CD4-positive, alpha-beta T cell treated with Interleukin-10 for 1 hour (primary cell): ENCODE measurements at places on chromosomes 1 and 21.

- DNase-seq: no peak
Observed at GRCh38 chr21:42735061-42735460, 81.6 kb downstream of the PDE9A start.

DNA sequence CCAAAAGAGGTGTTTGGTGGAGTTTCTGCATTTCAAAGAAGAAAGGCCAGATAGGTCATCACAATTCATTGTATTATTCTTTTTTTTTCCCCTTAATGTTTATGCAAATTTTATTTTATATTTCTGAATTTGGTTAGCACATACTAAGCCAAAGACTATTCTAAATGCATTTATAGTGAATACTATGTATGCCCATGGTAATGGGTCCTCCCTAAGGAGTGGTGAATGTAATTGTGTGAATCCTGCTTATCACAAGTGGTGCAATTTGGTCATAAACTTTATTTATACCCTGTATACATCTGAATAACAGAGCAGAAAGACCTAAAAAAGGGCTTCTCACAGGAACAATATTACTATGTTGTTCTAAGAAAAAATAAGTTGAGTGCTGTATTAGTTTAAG lies 99.1 kb downstream of the CD247 start:
- no peak for DNase-seq

DNA sequence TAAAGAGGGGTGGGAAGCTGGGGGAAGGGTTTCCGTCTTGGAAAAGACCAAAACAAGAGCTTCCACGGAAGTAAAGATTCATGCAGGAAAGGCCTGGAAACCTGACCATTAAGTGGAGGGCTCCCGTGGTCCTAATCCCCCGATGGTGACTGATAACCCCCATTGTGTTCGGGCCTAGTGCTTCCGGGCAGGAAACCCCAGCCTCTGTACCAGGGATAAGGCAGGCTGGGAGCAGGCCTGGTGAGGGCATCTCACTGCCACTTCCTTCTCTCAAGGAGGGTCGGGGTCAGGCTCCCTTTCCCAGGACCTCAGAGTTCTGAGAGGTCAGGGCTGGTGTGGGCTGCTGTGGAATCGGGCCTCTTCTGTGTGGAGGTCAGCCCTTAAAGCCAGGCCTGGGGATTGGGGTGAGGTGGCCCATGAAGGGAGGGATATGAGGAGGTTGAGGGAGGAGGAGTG lies 136.9 kb downstream of the CDC7 start:
- no peak for DNase-seq

- DNase-seq: no peak
Observed at GRCh38 chr1:237000191-237000590, 4.0 kb downstream of the MT1HL1 start.

DNA sequence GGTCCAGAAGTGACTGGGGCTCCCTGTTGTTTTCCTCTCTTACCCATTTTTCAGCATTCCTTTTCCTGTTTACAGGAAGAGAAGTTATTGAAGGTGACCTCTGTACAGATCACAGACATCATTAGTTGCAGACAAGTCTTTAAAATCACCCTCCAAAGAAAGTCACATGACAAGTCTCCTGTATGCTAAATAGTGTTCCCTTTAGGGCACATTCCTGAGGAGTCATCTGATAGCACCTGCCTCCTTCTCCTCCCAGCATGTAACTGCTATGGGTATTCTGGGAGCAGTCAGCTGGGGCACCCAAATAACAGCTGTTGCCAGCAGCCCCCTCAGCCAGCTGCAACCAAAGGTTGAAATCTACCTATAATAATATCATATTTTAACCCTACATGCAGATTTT lies 200.6 kb downstream of the PTGER3 start:
- no peak for DNase-seq

DNA sequence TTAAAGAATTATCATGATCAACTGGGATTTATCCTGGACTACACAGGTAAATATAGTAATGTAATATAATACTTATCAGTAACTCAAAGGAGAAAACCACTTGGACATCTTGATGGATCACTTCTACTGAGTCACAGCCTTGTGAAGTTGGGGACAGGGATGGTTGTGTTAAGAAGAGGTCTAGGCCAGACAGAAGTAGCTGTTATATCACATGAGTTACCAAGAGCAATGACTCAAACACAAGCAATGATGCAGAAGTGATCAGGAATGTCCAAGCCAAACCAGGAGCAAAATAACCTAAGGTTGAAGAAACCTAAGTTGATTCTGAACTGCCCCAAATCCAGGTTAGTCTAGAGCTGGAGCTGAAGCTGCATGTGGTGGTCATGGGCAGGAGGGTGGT lies 424.5 kb upstream of the DAB1 start:
- no peak for DNase-seq

GRCh38 chr1:198564716-198565115 lies 24.2 kb upstream of the ATP6V1G3 start:
- peak; percentile 54 for DNase-seq

- DNase-seq: no peak
Observed at GRCh38 chr1:103945774-103946173, 196.1 kb downstream of the AMY1C start.

DNA sequence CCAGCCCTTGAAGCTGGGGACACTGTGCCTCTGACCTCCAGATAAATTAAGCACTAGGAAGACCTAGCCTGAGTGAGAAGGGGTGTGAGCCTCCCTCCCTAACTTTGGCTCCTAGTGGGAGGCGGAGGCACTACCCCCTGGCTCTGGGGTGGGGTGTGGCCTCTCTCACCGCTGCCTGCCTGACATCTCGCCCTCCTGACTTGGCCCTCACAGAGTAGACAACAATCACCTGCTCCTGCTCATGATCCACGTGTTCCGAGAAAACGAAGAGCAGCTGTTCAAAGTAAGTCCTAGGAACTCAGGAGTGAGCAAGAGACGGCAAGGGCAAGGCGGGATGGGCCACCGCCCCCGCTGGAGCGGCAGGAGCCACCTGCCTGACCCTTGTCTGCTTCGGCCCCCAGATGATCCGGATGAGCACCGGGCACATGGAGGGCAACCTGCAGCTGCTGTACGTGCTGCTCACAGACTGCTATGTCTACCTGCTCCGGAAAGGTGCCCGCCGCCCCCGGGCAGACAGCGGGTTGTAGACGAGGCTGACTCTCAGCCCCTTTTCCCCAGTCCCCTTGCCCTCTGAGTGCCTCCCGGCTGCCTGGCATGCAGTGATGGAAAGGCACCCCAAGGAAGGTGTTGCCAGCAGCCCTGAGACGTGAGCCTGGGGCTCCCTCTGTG lies 8.1 kb upstream of the SLC25A34 start:
- DNase-seq: no peak

- no peak for DNase-seq
Observed at GRCh38 chr1:108628665-108629064, 32.2 kb downstream of the HENMT1 start.

- DNase-seq: no peak
Observed at GRCh38 chr1:1535201-1536018, 5.0 kb downstream of the TMEM240 start.
